Karpas-422 (cell line): ENCODE measurements at places on chromosomes 3 and 15. TPM values are rescaled to one million over a fixed set of nuclear protein-coding genes. Genes with fewer than 3 reads are reported as not detected.

The RARRES1 gene
- not detected in 2 replicates for total RNA-seq

The DGKG gene
- total RNA-seq, result 0.04 and 0.14 TPM in 2 replicates

The ABHD17C gene
- 0.48 and 1.4 TPM in 2 replicates for total RNA-seq

DNA sequence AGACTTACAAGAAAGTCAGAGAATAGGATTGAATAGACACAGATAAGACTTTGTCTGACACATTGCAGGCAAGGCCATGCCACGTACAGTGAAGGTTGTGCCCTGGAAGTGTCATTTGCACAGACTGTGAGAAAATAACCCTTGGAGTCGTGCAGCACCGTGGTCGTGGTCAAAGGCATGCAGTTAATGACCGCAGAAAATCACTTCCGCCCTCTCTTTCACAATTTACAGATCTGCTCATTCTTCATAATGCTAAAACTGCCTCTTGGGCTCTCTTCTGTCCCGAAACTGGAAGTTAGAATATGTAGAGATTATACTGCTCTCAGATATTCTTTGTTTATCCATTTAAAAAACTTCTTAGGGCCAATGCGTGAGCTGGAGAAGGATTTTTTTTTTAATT lies 73.2 kb upstream of the CTXND1 start:
- no peak for DNase-seq

DNA sequence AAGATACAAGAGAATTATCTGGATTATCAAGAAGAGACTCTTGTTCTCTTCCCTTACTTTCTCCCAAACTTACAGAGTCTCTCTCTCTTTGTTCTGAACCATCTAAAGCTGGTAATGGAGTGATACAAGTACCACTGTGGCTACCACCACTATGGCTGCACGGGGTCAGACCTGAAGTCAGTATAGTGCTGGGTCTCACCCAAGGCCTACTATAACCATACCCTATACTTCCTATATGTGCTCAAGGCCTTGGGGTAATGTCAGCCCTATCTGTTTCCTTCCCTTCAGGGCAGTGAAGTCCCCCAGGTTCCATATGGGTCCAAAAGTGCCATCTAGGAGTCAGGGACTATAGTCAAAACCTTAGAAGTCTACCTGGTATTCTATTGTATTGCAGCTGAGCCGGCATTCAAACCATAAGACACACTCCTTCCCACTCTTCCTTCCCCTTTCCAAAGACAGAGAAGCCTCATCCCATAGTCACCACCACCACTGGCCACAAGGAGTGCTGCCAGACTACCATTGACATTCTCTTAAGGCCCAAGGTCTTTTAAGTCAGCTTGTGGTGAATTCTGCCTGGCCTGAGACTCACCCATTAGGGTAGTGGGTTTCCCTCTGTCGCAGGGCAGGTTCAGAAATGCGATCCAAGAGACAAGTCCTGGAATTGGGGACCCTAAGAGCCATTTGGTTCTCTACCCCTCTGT lies 615.0 kb upstream of the NECTIN3 start:
- no peak for DNase-seq

GRCh38 chr3:152319256-152319655 lies 50.5 kb downstream of the MBNL1 start:
- no peak for DNase-seq

- no peak for DNase-seq
These were observed 89.9 kb downstream of the RBMS3 start for GRCh38 chr3:29370476-29371420.

DNA sequence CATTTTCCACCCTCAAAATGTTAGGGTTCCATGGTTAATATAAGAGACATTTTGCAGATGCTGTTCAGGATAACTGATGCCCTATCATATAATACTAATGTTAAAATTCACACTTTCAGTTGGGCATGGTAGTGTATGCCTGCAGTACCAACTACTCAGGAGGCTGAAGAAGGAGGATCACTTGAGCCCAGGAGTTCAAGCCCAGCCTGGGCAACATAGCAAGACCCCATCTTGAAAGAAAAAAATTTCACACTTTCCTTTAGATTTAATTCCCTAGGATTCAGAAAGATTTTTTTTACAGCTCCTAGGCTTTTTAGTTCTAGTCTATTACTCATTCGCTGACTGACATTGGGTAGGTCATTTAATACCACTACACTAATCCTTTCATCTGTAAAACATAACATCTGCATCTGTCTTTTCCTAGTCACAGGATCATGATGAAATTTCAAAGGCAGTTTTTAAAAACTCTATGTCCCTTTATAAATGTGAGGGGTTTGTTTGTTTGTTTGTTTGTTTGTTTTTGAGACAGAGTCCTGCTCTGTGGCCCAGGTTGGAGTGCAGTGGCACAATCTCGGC lies 103.7 kb downstream of the MYO5A start:
- no peak for DNase-seq

GRCh38 chr3:195839260-195840010 lies 27.7 kb upstream of the MUC4 start:
- no peak for DNase-seq

- DNase-seq, result no peak
These were observed 307.9 kb upstream of the RBMS3 start for GRCh38 chr3:28972921-28973320.

DNA sequence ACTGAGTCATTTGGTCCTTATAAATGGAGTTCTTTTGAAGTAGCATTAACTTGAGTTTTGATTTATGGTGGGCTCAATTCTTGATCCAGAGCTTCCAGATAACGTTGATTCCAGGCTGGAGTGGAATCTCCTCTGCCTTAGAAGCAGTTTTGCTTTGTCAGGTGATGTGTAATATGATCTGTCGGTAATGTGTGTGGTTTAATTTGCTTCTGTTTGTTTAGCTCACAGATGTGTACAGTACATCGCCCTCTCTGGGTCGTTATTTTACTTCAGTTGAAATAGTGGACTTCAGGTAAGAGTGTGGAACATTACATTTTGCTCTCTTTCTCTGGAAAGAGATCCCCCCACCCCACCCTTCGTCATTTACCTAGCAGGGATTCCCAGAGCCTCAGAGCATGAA lies 23.1 kb downstream of the C3orf52 start:
- DNase-seq, result no peak

- no peak for DNase-seq
These were observed 401.7 kb upstream of the CDIN1 start for GRCh38 chr15:36177590-36178302.
